ENCODE measurements at places on chromosomes 5 and 9.

DNA sequence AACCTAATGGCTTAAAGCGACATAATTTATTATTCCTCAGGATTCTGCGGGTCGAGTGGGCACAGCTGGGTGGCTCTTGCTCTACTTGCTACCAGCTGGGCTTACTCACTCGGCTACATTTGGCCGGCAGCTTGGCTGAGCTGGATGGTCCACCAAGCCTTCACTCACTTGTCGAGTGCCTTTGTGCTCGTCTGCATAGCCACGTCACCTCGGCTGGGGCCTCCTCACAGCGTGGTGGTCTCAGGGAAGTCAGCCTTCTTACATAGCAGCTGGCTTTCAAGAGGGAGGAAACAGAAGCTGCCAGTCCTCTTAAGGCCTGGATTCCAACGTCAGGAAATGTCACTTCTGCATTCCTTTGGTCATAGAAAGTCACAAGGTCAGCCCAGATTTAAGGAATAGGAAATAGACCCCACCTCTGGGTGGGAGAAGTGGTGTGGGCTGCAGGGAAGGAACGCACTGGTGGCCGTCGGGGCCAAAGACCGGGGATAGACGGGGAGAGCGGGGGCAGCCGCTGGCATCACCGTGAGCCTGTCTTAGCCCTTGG lies 75.1 kb upstream of the RUFY1 start:
- no peak for DNase-seq

GRCh38 chr5:114237766-114238165 lies 124.1 kb upstream of the KCNN2 start:
- no peak for DNase-seq

DNA sequence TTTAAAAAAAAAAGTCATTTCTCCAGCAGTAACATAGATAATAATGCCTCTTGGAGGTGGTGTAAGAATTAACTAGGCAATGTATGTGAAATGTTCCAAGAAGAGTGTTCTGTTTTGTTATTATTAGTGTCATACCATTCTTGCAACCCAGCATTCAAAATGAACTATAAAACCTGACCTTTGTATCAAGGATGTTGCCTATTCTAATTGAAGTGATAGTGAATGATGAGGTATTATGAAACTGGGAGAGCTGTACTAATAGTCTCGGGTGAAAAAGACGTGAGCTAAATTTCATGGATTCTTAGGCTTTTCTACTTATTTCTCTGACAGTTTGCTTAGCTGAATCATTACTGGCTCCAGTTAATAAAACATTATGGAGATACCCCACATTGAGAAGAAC lies 224.6 kb downstream of the CD180 start:
- no peak for DNase-seq

GRCh38 chr5:178116143-178116885 lies 3.0 kb downstream of the N4BP3 start:
- peak; percentile 56 for DNase-seq

DNA sequence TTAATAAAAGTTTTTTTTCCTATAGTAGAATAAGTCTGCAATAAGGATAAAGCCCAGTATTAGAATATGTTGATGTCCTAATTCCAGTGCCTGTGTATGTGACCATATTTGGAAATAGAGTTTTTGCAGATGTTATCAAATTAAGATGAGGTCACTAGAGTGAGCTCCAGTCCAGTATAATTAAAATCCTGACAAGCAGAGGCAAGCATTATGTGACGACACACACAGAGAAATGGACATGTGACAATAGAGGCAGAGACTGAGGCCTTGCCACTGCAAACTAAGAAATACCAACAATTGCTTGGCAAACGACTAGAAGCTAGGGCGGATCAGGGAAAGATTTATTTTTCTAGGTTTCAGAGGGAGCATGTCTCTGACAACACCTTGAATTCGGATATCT lies 216.4 kb upstream of the CYLC2 start:
- no peak for DNase-seq

DNA sequence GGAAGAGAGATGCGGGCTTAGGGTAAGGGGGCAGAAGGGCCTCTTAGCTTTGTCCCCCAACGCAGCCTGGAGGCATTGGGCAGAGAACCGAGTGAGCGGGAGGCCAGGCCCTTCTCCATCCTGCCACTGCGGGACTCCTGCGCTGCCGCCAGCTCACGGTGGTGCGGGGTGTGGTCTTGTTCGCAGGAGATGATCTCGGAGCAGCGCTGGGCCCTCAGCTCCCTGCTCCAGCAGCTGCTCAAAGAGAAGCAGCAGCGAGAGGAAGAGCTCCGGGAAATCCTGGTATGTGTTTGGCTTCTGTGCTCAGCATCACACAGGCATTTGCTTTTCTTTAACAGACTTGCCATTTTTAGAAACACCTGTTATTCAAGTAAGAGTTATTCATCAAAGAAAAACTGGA lies 41.3 kb downstream of the LRSAM1 start:
- DNase-seq: no peak

GRCh38 chr9:130034570-130034969 lies 8.4 kb downstream of the FNBP1 start:
- DNase-seq: no peak

GRCh38 chr5:111743988-111744387 lies 13.0 kb downstream of the NREP start:
- DNase-seq: no peak

GRCh38 chr9:136949817-136950655 lies 2.0 kb upstream of the LCN12 start:
- peak; percentile 97 for DNase-seq

DNA sequence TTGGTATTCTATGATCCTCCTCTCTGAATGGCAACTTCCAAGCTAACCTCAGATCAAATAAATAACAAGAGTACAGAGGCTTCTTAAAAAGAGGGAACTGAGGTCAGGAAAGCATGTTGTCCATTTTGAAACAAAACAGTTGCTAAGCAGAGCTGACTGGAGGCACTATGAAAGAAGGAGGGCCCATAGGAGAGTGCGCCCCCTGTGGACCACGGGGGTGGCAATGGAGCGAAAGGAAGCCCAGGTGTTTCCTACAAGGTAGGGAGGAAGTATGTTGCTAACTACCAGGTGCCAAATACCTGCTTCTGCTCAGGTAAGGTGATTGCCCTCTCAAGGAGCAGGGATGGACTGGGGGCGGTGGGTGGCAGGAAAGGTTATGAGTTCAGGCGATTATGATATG lies 101.8 kb upstream of the MAST4 start:
- peak; percentile 81 for DNase-seq

- no peak for DNase-seq
These were observed 18.3 kb upstream of the CAMSAP1 start for GRCh38 chr9:135925496-135926133.

- DNase-seq: peak; percentile 52
These were observed 188.0 kb upstream of the KLF9 start for GRCh38 chr9:70602321-70603019.

GRCh38 chr9:120410925-120411501 lies 169.0 kb downstream of the CDK5RAP2 start:
- DNase-seq: no peak

DNA sequence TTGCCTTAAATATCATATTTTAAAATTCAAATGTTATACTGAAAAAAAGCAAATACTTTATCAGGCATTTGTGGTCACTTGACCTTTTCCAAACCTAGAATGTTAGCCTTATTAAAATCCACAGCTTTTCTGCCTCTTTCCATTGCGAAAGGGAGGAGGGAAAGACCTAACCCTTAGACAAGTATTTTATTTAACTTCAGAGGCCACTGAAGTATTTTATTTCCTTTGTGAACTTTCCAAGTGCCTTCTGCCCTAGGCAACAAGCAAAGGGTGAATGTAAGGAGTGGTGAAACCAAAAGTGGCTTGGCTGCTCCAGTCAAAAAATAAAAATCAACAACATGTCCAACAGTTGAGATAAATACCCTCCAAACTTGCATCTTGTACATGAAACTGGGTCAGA lies 376.1 kb downstream of the EFNA5 start:
- DNase-seq: no peak

- no peak for DNase-seq
These were observed 465.2 kb upstream of the RGMB start for GRCh38 chr5:98308231-98308630.

DNA sequence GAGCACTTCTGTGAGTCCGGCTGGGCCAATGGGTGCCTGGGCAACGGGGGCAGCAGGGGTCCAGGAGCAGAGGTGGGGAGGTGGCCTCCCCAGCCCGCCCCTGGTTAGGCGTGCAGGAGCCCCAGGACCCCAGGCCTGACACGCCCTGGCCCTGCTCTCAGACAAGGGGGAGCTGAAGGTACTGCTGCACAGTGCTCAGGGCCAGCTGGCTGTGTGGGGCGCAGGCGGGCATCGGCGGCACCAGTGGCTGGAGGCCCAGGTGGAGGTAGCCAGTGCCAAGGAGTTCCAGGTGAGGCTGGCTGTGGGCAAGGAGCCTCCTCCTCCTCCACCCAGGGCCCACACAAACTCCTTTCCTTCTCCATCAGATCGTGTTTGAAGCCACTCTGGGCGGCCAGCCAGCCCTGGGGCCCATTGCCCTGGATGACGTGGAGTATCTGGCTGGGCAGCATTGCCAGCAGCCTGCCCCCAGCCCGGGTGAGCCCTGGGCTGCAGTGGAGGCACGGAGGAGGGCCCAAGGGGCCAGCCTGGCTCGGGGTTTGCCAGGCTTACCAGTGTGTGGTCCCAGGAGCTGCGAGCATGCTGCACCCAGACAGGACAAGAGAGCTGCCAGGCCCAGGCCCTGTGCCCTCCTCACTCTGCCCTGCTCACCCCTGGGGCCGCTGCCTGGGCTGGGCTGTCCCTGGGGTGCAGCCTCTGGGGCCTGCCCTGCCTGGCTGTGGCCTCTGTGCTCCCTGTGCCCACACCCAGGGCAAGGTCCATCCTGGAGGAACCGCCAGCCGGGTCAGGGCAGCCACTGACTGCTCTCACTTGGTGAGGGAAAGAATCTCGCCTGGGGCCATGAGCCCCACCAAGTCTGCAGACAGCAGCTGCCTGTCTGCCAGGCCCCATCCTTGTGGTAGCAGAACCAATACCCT lies 7.0 kb downstream of the MAMDC4 start:
- DNase-seq: no peak

DNA sequence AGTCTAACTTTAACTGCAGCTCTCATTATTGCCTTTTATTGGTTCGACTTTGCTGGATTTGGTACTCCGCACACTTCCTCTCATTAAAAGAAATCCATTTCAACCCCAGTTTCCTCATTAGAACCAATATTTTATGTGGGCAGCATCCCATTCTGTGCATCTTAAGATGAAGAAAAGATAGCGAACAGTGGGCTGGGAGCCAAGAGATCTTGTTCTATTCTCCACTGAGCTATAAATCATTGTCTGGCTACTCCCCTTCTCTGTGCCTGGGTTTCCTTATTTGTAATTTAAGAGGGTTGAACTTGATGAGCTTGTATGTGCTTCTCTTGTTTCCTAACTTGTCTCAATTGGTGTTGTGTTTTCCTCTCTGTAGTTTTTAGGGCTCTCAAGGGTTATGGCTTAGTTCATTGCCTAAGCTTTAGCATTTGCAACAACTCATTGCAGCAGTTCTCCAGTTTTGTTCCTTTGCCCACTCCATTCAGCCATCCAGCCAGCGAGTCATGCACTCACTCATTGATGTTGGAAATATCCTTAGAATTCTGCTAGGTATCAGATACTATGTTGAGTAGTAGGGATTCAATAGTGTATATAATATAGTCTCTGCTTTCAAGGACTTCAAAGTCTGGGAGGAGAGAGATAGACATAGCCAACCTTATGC lies 273.3 kb upstream of the TNC start:
- no peak for DNase-seq

- DNase-seq: no peak
These were observed 191.9 kb upstream of the SEMA6A start for GRCh38 chr5:116766470-116766947.

DNA sequence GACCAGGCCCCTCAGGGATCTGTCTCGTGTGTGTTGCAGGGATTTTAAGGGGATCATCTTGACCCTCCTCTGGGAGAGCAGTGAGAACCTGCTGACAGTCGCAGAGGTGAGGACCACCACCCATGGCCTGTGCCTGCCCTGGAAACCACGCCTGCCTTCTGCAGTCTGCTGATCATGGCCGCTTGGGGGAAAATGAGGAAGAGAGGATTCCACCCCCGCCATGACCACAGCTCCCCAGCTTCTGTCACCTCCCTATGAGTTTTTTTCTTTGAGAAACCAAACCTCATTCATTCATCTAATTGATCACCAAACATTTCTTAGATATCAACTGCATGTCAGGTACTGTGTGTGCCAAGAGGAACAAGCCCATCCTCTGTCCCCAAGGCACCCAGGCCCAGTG lies 46.3 kb upstream of the TDRD7 start:
- DNase-seq: no peak

- DNase-seq: no peak
These were observed 259.7 kb upstream of the IRX2 start for GRCh38 chr5:3010953-3011763.

- DNase-seq: no peak
These were observed 166.1 kb downstream of the RNF180 start for GRCh38 chr5:64331597-64332277.

DNA sequence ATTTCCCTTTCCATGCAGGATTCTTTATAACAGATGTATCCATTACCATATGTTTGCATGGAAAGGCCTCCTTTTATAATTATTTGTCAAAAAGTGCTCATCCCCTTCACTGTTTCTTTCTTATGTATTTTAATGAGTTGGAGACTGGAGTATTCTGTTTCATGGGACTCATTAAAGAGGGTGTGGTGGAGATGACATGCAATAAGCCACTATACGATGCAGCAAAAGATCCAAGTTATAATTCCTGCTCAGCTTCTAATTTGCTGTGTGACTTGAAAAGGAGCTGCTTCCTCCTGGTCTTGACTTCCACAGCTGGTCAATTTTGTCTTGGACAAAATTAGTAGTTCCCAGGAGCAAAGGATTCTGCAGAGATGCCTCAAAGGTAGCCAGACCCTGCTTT lies 13.9 kb downstream of the SGCD start:
- DNase-seq: no peak

GRCh38 chr5:151708126-151708525 lies 21.4 kb upstream of the SPARC start:
- DNase-seq: no peak

GRCh38 chr5:95801532-95801931 lies 21.0 kb downstream of the GLRX start:
- DNase-seq: no peak

DNA sequence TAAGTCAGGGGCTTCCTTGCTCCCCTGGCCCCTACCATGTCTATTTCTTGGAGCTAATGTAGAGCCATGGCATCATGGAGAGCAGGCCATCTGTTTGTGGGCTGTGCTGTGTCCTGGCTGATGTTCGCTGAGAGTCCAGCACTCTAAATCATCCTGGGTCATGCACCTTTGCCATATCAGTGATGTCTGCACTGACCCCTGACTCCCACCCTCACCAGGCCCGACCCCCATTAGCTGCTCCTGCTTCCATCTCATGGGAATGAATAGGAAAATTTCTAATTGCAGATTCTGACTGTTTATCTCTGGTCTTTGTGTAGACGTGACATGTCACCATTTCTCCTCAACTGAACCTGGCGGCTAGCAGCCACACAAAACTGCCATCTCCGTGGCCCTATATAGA lies 236.9 kb downstream of the NSG2 start:
- no peak for DNase-seq

Data from WTC11 (cell line).